ENCODE measurements at places on chromosomes 12 and 14. TPM values are rescaled to one million over a fixed set of nuclear protein-coding genes. Genes with fewer than 3 reads are reported as not detected.
A peak's percentile ranks its signal among the peaks of the same experiment; 100 is the strongest.

The PYGL gene
- total RNA-seq = 46.3 TPM

The RPS6KL1 gene
- total RNA-seq = 5.1 TPM

The ALG10B gene
- 9.6 TPM for total RNA-seq

The PTPRO gene
- 10.6 TPM for total RNA-seq

The ACSM4 gene
- total RNA-seq = not detected

- no peak for DNase-seq
Observed at GRCh38 chr12:131850856-131851559, 22.8 kb downstream of the MMP17 start.

DNA sequence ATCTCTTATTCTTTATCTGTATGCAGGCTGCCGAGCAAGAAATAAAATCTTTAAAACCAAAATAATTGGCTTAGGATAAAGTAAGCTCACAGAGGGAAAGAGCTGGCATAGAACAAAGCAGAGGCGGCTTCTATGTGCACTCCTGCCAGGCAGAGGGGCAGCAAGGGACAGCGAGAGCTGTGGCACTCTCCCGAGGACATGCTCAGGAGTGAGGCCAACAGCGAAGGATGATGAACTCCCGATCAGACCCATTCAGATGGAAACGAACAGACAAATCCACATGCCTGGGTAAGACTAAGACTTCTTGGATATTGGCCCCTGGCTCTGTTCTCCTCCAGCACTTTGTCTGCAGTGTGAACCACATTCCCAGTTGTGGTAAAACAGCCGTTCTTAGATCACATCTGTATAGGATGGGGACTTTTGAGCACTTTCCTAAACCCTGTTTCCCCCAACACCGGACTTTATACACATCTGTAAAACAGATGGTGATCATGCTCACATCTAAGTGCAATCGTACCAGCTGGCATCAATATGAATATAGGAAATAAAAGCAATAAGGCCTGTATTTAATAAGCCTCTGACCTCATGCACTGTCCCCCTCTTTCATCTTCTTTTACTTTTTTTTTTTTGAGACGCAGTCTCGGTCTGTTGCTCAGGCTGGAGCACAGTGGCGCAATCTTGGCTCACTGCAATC lies 134.1 kb downstream of the PPM1H start:
- no peak for DNase-seq

- no peak for DNase-seq
Observed at GRCh38 chr12:67541625-67541991, 106.9 kb upstream of the DYRK2 start.

DNA sequence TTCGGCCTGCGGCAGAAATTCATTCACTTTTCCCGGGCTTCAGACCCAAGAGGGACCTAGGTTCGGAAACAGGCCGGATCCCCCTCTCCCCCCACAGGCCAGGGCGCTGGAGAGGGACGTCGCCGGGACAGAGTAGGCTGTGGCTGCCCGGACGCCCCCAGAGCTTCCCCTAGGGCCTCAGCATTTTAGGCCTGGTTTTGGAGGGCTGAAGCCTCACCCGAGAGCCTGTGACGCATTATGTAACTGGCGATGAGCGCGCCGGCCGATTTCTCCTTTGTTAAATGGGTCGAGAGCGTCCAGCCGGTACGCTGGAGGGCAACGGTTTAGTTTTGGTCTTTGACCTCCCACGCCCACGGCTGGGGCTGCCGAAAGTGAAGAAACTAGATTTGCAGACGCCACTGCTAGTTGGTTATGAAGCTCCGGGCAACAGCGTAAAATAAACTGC lies 657 bp downstream of the PEBP1 start:
- DNase-seq = peak; percentile 85

- no peak for DNase-seq
Observed at GRCh38 chr12:58143498-58143995, 202.2 kb downstream of the ATP23 start.

GRCh38 chr14:70073924-70074566 lies 114.7 kb downstream of the SLC8A3 start:
- peak; percentile 71 for DNase-seq

DNA sequence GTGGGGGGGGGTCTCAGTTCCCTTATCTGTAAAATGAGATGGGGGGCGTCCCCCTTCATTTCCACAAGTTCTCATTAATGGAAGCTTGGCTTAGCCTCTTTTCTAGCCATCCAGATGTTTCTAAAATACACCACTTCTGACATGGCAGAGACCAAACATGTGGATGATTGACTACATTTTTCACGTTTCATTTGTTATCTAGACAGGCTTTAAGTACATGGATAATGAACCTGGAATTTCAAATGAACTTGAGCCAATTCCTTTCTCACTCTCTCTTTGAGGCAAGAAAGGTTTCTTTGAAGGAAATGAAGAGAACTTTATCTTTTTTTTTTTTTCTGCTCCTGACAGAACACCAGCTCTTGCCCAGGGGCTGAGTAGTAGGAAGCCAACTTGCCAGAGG lies 39.1 kb downstream of the CCDC60 start:
- no peak for DNase-seq

DNA sequence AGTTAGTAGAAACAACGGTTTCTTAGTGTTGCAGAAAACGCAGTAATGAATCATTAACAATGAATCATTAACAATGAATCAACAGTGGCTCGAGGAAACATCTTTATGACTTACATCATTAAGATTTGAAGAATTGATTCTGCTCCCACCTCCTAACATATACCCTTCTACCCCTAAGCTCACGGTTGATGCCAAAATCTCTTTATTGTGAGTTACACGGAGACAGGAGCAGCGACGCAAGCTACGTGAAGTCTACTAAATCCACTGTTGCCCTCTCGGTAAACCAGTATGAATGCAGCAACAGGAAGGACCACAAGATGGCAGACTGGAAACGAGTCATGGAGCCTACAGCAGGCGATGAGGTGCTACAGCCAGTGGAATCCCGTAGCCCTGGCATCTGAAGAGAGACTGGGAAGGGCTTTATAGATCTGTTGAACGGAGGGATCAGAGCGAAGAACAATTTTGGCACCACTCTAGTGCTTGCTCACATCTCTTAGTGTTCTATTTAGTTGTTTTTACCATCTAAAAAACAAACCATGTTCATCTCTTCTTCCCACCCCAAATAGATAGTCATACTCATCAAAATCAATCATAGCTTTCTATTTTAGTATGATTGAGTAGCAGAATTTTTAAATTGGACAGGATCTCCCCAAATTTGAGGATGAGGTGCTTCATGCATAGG lies 332.7 kb downstream of the DUSP6 start:
- peak; percentile 65 for DNase-seq

DNA sequence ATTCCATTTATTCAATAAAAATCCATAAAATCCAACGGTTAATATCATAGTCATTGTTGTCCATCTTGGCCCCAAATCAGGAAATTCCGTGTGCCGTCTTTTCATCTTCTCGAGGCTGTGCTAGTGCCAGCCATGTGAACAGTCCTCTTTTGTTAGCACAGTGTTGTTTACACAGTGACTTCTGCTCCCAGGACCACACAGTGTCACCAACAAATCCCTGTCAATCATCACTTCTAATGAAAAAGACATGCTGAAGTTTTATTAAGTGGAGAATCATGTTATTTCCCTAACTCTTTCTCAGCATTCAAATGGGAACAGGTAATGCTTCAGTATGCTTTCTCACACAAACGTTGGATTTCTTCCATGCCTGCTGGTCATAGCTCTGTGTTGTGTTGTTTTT lies 1.9 kb upstream of the SLCO1A2 start:
- DNase-seq = no peak

- no peak for DNase-seq
Observed at GRCh38 chr12:43180242-43180641, 371.8 kb downstream of the ADAMTS20 start.

DNA sequence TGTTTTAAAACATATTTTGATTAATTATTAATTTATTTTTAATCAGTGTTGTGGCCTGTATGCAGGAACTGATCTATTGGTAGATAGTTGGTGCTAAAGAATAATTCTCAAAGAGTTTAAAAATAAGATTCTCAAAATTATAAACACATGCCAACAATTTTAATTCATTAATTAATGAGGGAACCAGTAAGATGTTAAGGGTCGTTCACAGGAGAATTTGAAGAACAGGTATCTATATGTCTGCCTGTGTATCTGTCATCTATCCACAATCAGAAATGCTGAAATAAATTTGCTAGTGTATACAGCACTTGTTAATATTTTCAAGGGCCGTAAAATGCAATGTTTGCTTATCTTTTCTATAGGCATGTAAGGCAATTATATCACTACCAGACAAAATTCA lies 18.4 kb downstream of the DAAM1 start:
- DNase-seq = no peak

GRCh38 chr12:111024205-111024801 lies 103.9 kb upstream of the MYL2 start:
- DNase-seq = peak; percentile 73

GRCh38 chr12:50625029-50625925 lies 120.5 kb downstream of the DIP2B start:
- no peak for DNase-seq

GRCh38 chr12:118429688-118430383 lies 53.5 kb downstream of the SUDS3 start:
- DNase-seq = peak; percentile 69

DNA sequence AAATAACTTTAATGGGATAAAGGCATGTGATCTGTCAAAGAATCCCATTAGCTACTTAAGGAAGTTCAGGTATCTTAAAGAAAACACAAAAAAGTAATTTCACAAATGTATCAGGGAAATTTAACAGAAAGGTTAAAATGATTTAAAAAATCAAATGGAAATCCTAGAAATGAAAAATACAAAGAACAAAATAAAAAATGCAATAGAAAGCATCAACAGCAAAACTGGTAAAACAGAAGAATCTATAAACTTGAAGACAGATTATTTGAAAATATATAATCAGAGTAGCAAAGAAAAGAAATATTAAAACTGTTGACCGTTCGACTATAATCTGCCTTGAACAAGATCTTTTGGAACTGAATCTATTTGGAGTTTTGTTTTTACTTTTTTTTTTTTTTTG lies 279.4 kb upstream of the SYT1 start:
- DNase-seq = no peak

DNA sequence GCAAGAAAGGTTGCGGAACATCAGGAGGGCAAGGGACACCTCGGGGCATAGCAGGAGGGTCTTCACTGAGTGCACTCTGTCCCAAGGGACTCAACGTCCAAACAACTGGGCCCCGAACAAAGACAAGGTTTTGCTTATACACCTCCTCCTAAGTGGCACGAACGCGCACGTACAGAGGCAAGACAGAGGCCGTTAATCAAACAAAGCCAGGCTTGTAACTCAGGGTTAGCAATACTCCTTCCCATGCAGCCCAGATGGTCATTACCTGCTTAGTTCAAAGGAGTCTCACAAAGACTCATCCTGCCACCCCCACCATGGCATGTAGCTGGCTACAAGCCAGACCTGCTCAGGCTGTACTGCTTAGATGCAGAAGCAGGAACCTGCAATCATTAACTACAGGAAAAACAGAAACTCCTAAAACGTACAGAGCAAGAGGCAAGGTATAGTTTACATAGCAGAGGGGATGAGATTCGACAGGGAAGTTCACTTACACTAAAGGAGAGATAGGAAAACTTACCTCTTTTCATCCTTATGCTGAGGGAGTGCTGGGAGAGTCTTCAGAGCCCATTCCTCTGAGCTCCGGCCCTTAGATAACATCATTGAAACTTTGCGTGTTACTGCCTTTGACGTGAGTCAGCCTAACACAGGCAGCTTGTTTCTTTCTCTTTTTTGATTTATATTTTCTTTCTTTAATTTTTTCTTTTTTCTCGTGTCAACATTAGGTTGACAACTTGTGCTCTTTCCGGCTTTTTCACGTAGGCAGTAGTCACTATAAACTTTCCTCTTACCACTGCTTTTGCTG lies 1319.1 kb downstream of the TMEM121 start:
- peak; percentile 76 for DNase-seq

- no peak for DNase-seq
Observed at GRCh38 chr12:99387661-99388060, 259.9 kb upstream of the GARIN6 start.

GRCh38 chr12:102876883-102877282 lies 40.2 kb downstream of the PAH start:
- no peak for DNase-seq

DNA sequence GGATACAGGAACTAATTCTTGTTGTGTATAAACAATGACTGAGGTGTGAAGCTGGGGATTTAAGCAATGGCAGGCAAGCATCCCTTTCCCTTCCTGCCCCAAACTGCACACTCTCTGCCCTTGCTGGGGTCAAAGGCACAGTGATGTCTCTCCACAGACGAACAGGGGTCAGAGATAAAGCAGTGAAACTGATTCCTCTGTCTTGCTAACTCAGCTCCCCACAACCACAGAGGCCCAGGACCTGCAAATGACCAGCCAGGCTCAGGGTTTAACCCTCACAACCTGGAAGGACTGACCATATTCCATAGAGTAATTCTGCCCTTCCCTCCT lies 67.2 kb downstream of the CCDC88C start:
- no peak for DNase-seq

DNA sequence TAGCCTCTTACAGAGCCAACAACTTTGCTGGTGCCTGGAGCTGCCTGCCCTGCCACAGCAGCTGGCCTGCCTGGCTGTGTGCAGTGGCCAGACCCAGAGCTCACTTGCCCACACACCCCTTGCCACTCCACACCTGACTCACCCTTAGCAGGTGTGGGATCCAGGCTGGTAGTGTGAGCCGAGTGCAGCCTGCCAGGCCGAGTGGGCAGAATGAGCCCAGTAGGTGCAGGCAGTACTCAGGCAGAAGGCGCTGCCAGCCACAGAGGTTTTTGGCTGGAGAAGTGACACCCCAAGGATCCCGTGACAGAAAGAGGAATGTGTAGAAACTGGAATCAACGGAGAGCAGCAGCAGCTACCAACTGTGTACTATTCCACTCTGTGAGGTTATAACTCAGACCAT lies 29.8 kb upstream of the PYGL start:
- DNase-seq = no peak

DNA sequence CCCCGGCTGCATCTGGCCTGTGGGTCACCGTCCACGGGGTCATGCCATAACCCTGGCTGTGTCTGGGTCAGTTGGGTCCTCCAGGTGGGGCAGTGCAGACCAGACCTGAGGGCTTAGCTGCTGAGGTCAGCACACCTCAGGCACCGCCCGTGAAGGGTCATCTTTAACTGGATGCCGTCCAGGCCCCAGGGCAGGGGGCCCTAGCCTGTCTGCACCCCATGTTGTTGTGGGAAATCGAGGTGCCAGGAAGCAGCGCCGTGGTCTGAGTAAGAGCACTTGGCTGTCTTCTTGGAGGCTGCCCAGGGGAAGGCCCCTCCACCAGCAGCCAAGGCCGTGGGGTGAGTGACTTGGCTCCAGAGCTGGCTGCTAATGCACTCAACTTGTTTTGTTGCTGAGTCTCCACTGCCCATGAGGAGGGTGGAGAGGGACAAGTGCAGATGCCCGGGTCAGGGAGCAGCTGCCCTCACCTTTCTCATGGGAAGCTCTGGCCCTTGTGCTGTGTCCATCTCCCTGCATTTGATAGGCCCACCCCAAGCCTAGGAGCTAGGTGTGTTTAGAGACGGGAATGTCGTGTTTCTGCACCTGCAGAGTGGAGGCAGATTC lies 317.2 kb downstream of the TMEM121 start:
- DNase-seq = peak; percentile 59
